Kidney epithelial cell (primary cell): ENCODE measurements at places on chromosomes 7 and 10. TPM values are rescaled to one million over a fixed set of nuclear protein-coding genes. Genes with fewer than 3 reads are reported as not detected.

DNA sequence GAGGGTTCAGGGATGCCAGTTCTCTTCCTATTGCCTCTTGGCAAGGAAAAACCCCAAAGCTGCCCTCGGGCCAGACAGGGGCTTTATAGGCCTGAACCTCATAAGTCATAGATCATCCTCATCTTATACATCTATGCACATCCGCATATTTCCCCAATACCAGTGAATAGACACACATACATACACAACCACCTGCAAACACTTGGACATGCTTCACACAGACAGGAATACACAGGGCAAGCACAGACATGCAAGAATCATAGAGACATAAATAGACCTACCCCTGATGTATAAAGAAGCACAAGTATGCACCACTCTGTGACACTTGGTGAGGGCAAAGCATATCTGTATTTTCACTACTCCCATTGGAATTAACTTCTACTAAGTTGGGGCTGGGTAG is 30.7 kb downstream of the MBL2 start:
- DNase-seq = no peak

- DNase-seq = no peak
Observed at GRCh38 chr7:3518546-3518945, 217.5 kb downstream of the SDK1 start.

DNA sequence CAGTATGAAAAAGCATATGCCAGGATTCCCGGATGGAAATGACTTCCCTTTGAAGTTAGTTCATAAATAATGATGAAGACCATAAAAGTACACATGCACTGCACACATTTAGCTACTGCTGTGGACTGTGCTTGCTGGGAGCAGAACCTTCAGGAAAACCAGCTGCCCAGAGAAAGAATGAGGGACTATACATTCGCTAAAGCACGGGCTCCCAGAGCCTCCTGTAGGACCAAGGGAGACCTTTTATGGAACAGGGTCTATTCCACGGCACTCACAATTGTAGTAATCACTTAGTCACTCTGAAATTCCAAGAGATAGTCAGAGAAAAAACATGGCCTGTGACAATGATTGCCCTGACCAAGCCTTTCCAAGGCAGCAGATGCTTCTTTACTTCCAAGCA is 24.1 kb downstream of the SORCS3 start:
- no peak for DNase-seq

- DNase-seq = no peak
Observed at GRCh38 chr7:158655931-158656441, 48.6 kb downstream of the NCAPG2 start.

GRCh38 chr10:61389887-61390286 is 63.3 kb downstream of the TMEM26 start:
- DNase-seq = no peak

DNA sequence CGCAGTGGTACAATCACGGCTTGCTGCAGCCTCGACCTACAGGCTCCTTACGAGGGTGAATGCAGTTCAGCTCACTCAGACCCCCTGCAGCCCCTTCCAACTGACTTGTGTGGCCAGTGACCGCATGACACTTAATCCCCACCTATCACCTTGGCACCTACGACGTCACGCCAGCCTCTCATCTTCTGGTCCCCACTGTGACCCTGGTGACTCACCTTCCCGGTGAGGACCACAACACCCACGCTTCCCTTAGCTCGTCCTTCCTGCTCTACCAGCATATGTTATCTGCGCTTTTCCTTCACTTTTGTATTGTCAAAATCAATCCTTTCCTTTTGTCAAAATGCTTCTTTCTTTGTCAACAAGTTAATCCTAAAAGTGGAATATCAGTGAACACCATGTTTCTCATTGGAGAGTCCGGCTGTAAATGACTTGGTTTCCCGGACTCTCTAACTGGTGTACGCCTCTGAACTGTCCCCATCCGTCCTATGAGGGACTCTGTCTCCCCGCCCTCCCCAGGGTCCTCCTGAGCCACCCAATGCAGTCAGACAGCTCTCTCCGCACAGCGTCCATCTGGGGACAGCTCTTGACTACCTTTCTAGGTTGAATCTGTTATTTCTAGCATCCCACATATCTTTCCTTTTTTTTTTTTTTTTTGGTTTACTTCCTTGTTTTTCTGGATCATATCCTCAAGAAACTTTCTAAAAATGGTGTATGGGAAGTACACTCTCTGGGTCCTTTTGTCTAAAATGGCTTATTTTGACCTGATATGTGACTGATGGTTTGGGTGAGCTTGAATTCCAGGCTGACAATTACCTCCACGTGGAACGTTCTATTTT is 37.3 kb downstream of the CFAP46 start:
- no peak for DNase-seq

DNA sequence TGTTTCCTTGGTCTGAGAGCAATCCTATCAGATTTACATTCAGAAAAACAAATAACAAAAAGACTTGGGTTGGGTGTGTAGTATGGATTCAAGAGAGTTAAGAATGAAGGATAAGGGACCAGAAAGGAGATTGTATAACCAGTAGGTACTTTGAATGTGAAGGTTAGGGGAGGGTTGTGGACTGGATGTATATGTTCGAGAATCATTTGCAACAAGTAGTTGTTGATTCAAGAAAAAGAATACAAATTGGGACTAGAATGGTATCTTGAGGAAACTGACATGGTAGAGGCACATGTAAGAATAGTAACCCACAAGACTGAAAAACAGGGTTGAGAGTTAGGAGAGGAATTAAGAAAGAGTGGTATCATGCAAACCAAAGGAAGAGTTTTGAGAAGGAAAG is 240.0 kb upstream of the PPP1R3A start:
- DNase-seq = no peak

GRCh38 chr7:157479326-157479725 is 142.5 kb downstream of the DNAJB6 start:
- DNase-seq = no peak

- DNase-seq = no peak
Observed at GRCh38 chr10:92574548-92575261, 812 bp upstream of the IDE start.

DNA sequence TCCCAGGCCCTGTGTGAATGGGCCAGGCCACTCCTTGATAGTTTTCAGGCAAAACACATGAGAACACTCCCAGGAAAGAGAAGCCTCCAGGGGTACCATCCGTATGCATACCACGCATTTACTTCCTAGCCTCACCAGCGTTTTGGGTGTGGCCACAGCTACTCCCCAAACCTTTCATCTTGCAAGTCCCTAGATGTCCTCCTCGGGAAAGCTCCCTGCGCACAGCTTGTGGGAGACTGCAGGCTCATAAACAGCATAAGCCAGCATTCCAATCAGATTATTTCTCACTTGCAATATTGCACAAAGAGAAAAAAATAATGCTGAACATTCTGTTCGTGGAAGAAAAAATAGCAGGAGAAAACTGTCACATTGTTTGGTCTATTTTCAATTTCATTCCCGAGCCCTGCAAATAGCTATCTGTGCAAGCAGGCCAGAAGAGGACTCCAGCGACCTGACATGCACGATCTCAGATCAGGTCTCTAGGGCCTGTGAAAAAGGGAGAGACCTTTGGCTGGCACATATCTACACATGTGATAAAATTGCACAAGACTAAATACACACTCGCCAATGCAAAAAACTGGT is 175.6 kb downstream of the PLXNA4 start:
- no peak for DNase-seq

Gene MRPS17
- total RNA-seq = 12.9 and 15.5 TPM in 2 replicates

Gene MBL2
- total RNA-seq = not detected in 2 replicates

Gene SPDYE5
- not detected in 2 replicates for total RNA-seq

Gene PRTFDC1
- 9.6 and 9.9 TPM in 2 replicates for total RNA-seq

Gene HILPDA
- total RNA-seq = 13.6 and 15.6 TPM in 2 replicates
